ENCODE measurements at places on chromosomes 5 and 9.

GRCh38 chr9:7089406-7090193 is 331.8 kb downstream of the KDM4C start:
- no peak for DNase-seq

DNA sequence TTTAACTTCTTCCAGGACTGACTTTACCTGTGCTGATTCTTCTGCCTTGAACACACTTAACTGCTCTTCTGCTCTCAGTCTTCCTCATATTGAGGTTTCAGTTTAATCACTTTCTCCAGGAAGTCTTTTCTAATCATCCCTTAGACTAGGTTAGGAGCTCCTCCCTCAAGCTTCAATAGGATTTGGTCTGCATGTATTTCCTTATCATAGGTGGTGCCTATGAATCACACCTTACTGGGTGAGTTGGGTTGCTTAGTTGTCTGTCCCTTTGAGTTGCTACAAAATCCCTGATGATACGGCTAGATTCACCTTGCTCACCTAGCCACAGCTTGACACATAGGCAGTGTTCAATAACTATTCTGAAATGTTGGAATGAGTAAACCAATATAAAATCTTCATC is 164.4 kb downstream of the DNAH5 start:
- no peak for DNase-seq

DNA sequence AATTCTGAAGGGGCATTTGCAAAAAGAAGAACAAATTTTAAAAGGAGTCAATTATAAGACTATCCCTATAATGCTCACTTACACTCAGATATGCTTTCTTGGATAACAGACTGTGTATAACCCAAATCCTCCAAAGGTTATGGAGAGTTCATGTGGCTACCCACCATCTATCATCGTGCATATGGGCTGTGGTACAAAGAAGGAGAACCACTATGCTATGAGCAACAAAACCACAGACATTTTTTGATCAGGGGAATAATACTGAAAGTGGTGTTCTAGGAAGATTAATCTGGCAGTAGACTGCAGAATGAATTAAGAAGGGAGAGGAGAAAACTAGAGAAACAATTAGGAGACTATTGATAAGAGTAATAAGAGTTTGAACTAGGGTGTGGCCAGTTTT is 16.8 kb downstream of the NR3C1 start:
- DNase-seq: no peak

DNA sequence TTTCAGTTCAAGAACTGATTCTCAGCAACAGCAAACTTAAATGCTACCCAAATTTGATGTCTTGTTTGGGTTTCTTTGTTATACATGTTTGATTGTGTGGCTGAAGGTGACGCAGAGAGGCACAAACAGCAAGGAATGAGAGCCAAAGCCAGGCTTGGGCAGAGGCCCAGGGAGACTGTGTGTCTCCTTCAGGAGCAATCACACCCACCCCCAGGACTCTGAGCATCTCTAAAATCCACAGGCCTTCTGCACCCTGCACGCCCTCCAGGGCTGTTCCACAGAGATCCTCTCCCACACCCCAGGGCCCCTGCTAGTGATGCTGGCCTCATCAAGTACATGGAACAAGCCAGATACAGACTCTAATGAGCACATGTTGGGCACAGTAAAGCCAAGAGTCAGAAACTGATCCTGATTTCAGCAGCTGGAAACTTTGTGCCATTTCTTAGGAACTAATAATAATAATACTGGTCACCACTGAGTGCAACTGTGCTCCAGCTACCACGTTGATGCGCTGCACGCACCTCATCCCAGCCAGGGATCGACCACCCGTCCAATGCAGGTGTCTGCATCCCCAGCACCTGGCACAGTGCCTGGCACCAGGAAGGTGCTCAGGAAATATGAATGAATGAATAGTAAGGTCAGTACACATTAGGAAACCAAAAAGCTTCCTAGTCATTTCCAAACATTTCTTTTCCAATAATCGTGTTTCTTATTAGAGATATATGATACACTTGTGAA is 54.6 kb upstream of the TCF7 start:
- DNase-seq: no peak

DNA sequence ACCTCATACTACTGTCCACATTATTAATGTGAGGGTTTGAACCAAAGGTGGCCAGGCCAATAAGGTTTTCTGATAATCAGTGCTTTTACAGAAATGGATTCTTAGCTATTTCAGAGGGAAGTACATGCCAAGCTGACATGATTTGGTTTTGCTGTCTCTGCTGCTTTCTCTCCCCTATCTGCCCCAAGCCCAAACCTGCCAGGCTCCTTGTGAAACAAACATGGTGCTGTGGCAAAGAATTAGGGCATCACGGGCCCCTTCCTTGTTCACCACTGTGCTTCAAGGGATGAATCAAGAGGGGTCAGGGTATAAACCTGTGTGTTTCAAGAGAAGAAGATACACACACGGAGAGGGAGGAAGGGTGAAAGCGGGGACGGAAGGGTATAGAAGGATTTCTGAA is 41.3 kb upstream of the SMU1 start:
- no peak for DNase-seq
